ENCODE measurements at places on chromosomes 3 and 15.
A peak's percentile ranks its signal among the peaks of the same experiment; 100 is the strongest.

DNA sequence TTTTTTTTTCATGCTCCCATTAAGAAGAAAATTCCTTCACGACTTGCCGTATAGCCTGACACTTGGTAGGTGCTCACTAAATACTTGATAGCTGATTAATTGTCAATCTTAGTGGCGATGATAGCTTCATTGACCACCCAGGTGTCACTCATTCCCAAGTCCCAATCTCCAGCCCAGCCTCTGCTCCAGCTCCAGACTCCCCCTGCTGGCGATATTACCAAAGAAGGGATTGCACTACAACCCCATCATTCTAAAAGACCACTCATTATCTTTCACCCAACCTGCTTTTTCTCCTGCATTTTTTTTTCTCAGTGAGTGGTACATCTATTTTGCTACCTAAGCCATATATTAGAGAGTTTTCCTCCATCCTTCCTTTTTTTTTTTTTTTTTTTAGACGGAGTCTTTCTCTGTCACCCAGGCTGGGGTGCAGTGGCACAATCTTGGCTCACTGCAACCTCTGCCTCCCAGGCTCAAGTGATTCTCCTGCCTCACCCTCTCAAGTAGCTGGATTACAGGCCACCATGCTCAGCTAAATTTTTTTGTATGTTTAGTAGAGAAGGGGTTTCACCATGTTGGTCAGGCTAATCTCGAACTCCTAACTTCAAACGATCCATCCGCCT lies 19.5 kb upstream of the COMMD2 start:
- peak; percentile 53 for DNase-seq

DNA sequence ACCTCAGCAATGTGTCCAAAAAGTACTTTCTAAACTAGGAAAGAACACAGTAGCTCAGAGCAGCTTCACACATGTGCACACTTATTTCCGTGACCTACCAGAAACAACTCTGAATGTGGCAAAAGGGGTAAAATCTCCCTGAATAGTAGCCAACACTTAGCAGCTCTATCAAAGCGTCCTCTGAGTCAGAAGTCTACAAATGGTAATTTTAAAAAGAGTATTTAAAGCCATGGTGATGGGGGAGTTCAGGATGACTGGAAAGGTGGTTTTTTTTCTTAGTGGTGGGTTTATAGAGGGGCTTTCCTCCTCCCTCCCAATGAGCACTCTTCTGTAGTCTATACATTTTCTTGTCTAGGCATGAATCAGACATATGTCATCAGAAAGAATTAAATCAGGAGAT lies 223.8 kb upstream of the PRICKLE2 start:
- no peak for DNase-seq

- no peak for DNase-seq
These were observed 133.7 kb upstream of the UBE2E1 start for GRCh38 chr3:23671851-23672589.

GRCh38 chr15:93895976-93896770 lies 335.2 kb upstream of the MCTP2 start:
- DNase-seq, result no peak

DNA sequence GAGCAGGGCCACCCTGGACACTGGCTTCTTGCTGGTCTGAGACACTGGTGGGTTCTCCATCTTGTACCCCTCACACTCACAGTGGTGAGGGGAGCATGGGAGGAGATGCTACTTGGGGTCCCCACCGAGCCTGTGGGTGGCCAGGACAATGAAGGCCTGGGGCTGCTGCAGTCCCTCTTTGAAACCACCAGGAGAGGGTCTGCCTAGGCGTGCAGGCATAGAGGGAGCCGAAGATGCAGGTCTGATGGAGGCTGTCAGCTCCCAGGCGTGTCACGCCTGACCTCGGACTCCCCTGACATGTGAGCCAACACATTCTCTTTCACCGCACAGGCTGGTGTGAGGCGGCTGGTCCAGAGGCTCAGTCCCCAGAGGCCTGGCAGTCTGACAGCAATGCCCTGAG lies 39.1 kb downstream of the NIPA2 start:
- no peak for DNase-seq

DNA sequence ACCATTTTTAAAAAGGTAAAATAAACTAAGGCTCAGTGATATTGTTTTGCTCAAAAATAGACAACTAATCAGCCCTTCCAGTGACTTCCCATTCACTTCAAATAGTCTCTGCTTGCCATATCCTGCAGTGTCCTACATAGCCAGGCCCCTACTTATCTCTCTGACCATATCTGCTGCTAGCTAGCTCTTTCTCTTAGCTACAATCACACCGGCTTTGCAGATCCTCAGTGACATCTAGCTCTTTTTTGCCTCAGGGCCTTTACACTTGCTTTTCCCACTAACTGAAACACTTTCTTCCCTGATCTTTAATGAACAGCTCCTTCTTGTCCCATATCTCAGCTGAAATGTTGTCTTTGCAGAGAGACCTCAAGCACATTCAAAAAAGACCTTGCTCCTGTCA lies 161.3 kb downstream of the IL5RA start:
- no peak for DNase-seq

GRCh38 chr3:187979564-187979963 lies 174.4 kb upstream of the LPP start:
- no peak for DNase-seq

DNA sequence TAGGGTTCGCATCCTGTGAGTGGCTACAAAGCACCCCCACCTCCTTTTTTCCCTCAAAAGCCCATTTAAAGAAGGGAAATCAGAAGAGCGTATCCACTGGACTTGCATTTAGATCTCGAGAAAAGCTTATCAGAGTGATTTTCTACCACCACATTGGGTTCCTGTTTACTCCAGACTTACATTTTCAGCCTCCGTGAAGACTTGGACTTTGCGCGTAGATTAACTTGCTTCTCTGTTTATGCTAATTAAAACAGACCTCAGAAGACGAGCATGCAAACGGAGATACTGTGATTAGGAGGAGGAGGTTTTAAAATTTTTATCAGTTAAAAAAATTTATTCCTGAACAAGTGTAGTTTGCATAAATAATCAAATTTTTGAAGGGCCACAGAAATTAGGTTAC lies 115.7 kb downstream of the AKAP13 start:
- no peak for DNase-seq

DNA sequence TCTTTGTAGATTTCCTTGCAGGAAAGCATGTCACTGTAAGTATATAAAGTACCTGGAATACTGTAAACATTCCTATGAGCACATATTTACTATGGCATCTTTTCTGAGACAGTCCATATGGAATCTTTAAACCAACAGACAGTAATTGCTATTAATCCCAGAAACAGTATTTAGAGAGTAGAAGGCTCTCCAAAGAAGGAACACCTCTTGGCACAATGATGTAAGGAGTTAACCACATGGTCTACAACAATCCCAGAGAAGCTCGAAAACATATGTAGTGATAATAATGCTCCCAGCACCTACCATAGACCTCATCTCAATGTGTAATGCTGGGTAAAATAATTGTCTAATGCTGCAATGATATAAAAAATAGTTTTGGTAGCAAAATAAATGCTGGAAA lies 95.8 kb upstream of the IL12A start:
- DNase-seq, result no peak

DNA sequence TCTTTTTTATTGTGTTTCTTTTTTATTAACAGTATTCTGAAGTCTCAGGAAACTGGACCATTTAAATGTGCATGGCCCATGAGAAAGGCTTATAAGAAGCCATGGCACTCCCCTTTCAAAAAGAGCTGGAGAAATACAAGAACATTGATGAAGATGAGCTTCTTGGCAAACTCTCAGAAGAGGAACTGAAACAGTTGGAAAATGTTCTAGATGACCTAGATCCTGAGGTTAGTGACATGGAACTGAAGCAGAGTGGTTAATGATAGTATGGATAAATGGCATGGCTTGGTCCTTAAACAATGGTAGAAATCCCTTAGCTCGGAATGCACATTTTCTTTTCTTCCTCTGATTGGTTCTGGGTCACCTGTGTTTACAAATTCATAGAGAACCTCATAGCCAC lies 14.9 kb downstream of the TMOD2 start:
- DNase-seq, result no peak

GRCh38 chr3:105140899-105141367 lies 225.8 kb upstream of the ALCAM start:
- DNase-seq, result no peak

DNA sequence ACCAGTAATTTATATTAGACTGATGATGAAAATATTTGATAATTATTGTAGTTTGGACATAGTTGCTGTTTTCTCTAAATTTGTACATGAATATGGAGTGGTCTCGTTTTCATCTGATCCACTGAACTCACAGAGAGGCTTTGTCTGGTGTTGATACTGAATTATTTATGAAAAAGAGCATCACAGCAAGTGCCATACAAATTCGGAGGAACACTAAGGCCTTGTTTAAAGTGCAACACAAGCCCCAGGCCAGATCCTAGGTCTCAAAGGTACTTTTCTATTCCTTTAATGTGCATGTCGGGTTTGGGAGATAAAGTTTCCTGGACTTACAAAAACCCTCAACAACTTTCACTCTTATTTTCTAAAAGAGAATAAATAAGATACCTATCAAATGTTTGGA lies 796.8 kb upstream of the EPHA6 start:
- no peak for DNase-seq

- no peak for DNase-seq
These were observed 265.9 kb upstream of the TGFBR2 start for GRCh38 chr3:30340500-30340899.

DNA sequence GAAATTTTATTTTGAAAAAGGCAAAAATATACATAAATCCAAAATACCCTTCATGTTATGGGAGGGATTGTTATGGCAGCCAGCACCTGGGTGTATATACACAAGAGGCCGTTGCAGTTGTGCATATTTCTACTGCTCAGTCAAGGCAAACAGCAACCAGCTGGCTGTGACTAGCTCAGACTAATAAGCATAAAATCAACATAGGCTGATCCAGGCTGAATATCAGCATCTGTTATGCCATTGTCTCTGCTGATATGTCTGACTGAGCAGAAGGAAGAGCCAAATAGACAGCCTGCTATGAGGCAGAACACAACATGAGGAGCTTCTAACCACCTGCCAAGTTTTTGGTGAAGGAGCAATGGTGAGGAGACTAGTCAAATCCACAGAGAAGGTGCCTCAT lies 457.5 kb upstream of the ALCAM start:
- DNase-seq, result no peak

GRCh38 chr15:83404121-83404520 lies 43.0 kb upstream of the SH3GL3 start:
- no peak for DNase-seq

- DNase-seq, result peak; percentile 42
These were observed 15.0 kb downstream of the ATR start for GRCh38 chr3:142563496-142563997.

DNA sequence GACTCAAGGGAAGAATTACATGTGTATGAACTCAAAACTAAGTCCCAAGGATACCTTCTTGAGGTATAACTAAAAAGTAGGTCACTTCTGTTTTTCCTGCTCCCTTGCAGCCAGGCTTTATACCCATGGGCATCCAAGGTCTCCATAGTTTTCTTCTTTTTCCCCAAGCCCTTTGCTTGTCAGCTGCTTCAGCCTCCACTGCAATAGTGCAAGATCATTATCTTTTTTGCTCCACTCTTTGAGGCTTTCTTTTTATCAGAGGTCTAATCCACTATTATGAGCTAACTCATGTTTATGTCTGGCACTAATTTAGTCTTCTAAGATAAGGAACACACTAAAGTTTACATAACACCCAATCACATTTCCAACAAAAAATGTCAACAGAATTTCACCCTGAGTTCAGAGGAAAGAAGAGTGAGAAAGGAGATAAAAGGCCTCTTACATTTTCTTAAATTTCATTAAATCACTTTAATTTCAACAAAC lies 121.2 kb upstream of the LSAMP start:
- DNase-seq, result no peak

- no peak for DNase-seq
These were observed 68.7 kb upstream of the GOLGA8B start for GRCh38 chr15:34651997-34652725.

GRCh38 chr15:95837341-95838004 lies 493.0 kb upstream of the NR2F2 start:
- no peak for DNase-seq

DNA sequence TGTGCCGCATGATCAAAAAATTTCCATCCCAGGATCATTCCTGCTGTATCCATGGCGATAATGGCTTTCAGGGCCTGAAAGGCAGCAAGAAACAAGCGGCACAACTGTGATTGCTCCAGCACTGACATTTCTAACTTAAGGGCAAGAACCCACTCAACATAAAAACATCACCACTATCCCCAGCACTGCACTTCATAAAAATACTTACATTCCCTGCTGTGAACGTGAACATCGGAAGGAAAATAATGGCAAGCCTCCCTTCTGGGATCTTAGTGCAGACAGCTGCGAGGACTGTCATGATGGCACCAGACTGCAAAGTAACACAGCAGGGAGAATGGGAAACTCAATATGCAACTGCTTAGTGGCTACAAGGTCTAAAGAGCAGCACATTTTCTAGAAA lies 8.1 kb upstream of the MAP6D1 start:
- no peak for DNase-seq

DNA sequence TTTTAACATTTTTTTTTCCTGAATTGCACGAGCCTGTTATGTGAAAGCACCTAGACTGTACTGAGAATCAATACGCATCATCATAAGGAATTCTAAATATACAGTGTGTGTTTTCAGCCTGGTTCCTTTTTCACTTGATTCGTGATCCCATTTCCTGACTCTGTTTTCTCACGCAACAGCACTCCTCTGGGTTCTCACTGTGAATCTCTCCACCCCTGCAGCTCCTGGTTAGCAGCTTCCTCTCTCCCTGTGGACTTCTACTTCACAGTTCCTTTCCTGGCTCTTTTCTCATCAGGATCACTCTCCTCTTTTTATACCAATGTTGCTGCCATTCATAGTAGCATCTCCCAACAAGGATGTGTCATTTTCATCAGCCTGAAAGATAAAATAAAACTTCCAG lies 297.2 kb downstream of the CADM2 start:
- DNase-seq, result no peak

GRCh38 chr3:76403556-76403955 lies 618.2 kb upstream of the ZNF717 start:
- DNase-seq, result no peak

- no peak for DNase-seq
These were observed 33.3 kb downstream of the GABPB1 start for GRCh38 chr15:50321680-50322210.

DNA sequence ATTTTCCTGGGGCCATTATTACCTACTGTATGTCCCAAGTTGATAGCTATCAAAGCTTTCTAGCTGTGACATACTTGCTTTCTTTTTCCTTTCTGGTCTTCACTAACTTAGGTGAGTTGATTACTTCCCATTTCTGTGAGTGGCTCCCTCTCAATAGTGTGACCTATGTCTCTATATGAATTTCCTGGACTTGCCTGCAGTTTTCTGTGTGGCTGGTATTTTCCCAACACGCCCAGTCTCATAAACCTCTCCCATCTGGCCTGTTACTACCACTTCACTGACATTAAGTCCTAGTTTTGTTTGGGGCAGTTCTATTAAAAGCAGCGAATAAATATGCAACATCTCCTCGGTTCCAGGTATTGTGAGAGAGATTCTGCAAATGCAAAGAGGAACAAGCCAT lies 671.2 kb downstream of the SI start:
- no peak for DNase-seq

DNA sequence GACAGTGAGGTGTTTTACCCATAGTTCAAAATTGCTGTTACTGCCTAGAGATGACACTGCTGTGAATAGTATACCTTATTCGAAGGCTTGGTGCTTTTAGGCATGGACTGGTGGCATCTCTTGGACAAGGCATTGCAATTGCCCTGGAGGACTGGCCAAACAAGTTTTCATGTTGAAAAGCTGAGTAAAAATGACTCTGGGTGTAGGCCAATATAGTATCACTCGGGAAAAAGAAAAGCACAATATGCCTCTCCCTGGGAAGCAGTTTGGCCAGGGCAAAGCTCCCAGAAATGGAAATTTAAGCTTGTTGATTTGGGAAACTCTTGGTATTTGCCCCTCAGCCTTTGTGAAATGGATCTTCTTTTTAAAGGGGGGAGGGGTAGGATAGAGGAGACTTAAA lies 54.8 kb downstream of the ZNF609 start:
- no peak for DNase-seq

All from activated CD4-positive, alpha-beta T cell treated with anti-CD3 and anti-CD28 coated beads, Interleukin-2, amount 50 U/mL, for 16 hours (primary cell).